ENCODE measurements at places on chromosomes 16 and 17.

DNA sequence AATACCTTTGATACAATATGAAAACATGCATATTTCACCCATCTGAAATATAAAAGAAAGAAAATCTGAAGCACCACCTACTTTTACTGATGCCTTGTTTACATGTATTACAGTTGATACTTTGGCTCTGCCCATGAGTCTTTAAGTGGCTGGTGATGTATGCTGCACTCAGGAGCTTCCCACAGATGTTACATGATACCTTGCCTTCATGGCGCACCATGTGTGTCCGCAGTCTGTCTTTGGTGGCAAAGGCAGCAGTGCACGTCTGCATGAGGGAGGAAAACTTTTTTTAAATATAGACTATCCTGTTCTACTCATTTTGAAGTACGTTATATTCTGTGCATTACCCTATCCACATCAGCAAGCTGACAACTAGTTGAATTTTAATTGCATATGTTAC lies 7.5 kb downstream of the VEZF1 start:
- no peak for DNase-seq

DNA sequence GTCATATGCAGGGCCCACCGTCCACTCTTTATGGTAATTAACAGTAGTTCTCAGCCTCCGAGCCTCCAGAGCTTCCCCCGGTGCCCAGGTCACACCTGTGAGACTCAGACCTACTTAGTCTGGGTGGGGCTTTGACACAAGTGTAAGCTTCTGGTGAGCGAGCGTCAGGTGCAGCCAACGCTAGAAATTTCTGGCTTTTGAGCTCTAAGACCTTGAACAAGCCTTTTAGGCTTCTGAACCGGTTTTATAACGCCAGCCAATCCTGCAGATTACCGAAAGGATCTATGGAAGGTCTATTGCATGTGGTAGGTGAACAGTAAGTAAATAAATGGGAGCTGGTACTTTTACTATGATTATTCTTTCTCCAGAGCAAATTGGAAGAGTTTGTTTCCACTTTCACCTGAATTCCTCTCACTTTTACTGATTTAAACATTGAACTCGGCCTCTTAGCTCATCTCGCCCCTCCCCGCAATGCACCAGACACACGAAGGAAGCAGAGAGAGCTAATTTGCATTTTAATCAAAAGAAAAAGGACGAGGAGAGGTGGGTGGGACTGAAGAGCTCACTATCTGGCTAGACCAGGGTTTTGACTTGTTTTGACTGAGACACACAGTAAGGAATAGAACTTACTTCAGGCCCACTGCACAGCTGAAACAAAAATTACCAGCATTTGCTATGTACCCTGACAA lies 47.1 kb downstream of the ABAT start:
- no peak for DNase-seq

DNA sequence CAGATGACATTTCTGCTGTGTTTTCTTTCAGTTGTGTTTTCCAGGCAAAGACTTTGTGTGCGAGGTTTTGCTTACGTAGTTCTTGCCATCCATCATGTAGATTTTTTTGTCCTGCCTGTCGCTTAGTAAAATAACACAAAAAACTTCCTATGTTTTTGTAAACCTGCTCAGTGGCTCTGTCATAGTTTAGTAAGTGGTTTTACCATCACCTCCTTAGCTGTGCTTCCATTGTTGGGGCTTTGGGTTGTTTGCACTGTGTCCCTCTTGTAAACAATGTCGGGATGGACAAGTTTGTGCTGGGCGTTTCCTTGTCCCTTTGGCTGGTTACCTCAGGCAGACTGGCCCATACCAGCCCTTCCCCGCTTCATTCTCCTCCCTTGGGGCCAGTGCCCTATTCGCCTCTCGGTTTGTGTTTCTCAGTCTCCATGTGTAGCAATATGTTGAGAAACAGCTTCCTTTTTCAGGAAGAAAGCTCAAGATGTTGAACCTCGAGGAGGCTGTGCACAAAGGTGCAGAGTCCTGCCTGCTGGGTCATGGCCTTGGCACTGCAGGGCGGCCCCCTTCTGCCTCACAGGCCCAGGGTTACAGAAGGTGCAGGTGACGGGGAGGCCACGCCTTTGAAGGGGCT lies 74.6 kb downstream of the KSR1 start:
- no peak for DNase-seq

- DNase-seq, result peak; percentile 96
Measured at GRCh38 chr17:7841396-7841914, 7.4 kb downstream of the KDM6B start.

GRCh38 chr17:37446027-37446426 lies 39.3 kb downstream of the TADA2A start:
- DNase-seq, result no peak

DNA sequence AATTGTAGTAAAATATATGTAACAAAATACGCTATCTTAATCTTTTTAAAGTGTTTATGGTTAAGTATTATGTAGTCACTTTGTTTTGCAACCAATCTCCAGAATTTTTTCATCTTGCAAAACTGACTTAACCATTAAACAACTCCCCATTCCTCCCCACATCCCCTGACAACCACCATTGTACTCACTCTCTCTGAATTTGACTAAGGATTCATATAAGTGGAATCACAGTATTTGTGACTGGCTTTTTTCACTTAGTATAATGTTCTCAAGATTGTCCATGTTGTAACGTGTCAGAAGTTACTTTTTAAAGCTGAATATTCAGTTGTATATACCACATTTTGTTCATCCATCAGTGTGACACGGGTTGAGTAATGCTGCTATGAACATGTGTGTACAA lies 10.6 kb downstream of the ORC6 start:
- no peak for DNase-seq

DNA sequence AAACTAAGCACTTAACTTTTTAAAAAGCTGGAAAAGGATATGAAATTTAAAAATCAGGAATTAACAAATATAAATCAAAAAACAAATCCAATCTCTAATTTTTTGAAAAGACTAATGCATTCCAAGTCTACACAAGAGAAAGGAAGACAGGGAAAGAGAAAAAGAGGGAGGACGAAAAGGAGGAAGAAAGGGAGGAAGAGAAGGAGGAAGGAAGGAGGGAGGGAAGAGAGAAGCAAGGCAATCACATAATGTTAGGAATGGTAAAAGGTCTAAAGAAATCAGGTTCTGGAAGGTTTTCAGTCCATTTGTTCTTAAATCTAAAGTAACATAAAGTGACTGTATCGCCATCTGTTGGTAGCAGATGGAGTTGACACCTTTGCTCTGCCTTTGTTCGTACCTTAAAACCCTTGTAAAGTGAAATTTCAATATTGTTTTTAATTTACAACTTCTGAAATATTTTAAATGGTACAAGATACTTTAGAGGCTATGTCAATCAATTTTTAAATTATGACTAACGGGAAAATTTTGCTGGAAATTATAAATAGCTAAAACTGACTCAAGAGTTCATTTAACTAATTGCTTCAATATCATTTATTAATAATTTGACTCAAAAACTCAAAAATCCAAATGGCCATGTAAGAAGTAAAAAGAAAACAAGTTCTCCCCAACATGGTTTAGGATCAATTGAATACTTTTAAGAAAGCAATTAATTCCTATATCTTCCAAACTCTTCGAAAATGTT lies 20.4 kb upstream of the CDYL2 start:
- no peak for DNase-seq

- no peak for DNase-seq
Measured at GRCh38 chr17:76626442-76626841, 17.1 kb downstream of the ST6GALNAC1 start.

DNA sequence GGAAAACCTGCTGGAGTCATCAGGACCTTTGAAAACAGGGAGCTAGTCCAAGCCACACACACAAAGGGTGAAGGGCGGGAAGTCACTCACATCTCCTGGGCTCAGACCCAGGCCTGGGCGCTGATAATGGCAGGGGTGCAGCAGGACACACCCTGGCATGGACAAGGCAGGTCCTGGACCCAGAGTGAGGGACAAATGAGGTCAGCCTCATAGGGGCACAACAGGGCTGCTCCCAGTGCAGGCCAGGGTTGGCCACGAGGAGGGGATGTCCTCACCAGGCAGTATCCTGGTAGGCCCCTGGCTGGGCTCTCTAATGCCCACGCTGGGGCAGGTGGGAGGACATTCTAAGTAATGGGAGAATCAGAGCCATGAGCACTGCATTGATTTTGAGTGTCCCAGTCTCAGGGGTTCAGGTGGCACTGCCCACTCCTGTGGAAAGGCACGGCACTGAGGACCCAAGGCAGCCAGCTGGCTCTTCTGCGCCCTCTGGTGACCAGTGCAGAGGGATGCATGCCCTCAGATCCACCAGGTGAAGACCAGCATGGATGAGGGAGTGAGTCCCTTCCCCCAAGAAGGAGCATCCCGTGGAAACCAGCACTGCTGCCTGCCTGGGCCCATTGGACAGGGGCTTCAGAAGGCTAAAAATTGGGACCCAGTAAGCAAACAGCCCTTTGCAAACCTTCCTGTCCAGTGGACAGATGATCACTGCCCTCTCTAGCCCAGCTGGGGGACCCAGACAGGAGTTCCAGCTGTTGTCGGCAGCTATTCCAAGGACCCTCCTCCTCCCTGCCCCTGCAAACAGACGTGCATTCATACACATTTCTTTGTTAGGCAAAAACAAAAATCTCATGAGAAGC lies 23.4 kb upstream of the SREBF1 start:
- peak; percentile 70 for DNase-seq

- DNase-seq, result no peak
Measured at GRCh38 chr16:70590722-70591415, 55.5 kb upstream of the IL34 start.

GRCh38 chr17:8018436-8018835 lies 16.0 kb downstream of the GUCY2D start:
- DNase-seq, result no peak

DNA sequence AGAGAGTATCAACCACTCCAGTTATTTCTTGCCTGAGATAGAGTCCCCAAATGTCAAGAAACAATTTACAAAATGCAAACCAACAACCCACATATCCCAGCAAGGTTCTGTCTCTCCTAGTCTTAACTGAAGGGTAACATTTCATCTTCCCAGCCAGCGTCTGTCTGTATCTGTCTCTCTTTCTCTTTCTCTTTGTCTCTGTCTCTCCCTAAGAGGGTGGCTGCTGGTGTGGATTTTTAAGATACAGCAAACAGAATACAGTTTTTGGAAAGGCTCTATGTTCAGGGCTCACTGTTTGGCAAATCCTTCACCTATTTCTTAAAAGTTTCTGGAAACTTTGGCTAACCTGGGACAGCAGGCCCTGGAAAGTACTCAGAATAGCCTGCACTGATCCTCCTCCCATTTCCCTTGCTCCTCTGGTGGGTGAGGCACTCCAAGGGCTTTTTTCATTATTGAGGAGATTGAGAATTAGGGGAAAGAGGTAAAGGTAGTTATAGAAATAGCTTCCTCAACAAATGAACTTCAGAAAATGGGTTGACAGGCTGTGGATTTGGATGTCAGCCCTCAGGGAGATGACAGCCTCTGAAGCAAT lies 6.2 kb downstream of the HOXB4 start:
- no peak for DNase-seq

DNA sequence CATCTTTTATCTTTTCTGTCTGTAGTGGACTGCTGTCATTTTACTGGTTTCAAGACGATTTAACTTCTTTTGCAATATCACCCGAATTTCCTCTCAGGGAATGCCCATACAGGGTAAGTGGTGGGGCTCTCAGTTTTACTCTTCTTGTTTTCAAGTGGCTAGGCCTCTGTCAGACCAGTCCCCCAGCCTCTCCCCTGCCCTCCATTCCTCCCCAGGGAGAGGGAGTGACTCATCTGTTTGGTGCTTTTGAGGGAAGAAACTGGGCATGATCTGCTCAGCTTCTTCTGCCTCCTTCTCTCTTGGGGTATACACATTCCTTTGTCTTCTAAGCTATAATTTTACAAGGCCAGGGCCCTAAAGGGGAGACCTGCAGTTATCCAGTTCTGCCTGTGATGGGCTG lies 332.0 kb downstream of the CBLN1 start:
- DNase-seq, result no peak

DNA sequence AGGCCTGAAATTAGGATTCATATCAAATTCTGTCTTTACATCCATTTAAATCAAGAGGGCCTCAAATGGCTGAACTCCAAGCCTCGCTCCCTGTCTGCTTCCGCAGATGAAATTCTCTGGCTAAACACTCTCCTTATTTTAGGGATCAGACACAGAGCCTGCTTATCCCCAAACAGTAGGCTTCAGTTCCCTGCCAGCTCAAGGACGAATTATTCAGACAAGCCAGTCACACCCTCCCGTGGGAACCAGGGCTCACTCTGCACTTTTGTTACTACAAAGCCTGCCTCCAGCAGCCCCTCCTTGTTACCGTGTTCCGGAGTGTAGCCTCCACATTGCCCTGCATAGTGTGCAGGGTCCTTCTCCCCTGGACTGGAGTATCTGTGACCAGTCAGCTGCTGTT lies 46.6 kb upstream of the LCMT1 start:
- no peak for DNase-seq

DNA sequence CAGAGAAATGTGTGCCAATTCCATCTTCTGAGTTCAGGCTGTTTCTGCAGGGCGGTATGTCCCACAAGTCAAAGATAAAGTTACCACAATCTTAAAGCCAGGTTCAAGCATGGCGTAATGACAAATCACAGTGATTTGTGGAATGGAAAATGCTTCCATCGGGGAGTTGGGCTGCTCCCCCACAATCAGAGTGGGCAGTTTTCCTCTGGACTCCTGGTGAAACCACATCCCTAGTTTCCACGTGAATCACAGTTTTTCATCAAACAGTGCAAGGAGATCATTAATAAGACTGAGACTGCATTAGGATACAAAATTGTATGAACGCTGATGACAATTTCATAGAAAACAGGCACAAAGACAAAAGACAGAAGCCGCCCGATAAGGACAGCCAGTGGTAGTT lies 3.6 kb downstream of the LITAF start:
- DNase-seq, result no peak

DNA sequence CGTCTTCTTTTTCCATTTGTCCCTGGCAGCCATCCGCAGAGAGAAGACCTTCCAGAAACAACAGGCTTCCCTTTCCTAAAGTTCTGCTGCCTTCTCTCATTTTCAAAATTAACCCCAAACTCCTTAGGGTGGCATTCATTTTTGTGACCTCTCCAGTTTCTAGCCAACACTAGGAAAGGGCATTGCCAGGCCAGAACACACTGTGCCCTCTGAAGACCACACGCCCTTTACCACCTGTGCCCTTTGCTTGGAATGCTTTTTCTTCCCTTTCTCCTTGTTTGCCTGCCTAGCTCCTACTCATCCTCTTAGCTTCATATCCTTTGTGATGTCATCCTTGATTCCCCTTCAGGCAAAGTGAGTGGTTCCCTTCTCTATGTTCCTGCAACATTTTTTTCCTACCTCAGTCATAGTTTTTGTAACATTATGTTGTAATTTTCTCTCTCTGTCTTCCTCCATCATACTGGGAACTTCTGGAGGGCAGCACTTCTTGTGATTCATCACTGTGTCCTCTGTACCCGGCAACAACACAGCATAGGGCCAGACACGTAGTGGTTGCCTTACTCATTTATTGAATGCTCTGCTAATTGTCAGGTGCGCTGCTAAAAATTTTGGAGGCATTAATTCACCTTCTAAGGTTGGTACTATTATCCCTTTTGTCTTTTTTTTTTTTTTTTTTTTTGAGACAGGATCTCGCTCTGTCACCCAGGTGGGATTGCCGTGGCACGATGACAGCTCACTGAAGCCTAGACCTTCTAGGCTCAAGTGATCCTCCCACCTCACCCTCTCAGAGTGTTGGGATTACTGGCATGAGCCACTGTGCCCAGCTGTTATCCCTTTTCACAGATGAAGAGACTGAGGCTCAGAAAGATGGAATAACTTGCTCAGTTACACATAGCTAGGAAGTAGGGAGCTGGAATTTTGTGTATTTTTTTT lies 1.0 kb downstream of the KAT8 start:
- DNase-seq, result no peak

- DNase-seq, result no peak
Measured at GRCh38 chr17:50311112-50311460, 34.8 kb upstream of the XYLT2 start.
